ENCODE measurements at places on chromosomes 16 and 17.

GRCh38 chr17:3007651-3008121 is 55.7 kb downstream of the OR1D5 start:
- no peak for DNase-seq

DNA sequence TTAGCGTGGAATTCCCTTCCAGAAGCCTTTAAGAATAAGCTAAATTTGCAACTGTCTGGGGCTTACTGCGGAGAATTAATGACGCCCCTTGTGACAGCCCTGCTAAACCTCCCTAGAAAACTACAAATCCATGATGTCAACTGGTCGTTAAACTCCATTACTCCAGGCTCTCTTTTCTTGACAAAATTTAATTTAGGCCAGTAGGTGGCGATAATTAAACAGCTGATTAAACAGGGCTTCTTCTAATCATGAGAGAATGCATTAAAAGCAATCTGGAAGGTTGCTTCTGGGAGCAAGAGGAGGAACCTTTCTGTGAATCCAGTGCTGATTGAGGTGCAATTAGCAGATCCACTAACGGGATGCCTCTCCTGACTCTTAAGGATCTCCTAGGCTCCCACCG is 8.1 kb upstream of the NLRP1 start:
- no peak for DNase-seq

GRCh38 chr17:32283745-32284201 is 18.1 kb downstream of the RHBDL3 start:
- no peak for DNase-seq

- DNase-seq, result no peak
Observed at GRCh38 chr17:64261417-64262145, 1.5 kb downstream of the TEX2 start.

DNA sequence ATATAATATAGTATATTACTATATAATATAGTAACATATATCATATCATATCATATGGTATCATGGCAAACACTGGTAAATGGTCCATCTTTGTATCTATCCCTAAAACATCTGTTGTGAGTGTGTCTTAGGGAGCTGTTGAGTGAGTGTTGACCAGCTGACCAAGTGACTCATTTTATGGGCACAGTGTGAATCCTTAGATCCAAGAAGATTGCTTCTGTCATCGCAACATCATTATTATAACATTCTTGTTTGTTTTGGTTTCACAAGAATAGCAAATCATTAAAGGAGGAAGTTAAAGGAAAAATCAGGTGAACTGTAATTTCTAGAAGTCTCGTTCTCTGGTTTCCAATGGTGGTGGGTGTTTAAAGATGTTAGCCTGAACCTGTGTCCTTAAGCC is 11.7 kb upstream of the MAF start:
- no peak for DNase-seq

DNA sequence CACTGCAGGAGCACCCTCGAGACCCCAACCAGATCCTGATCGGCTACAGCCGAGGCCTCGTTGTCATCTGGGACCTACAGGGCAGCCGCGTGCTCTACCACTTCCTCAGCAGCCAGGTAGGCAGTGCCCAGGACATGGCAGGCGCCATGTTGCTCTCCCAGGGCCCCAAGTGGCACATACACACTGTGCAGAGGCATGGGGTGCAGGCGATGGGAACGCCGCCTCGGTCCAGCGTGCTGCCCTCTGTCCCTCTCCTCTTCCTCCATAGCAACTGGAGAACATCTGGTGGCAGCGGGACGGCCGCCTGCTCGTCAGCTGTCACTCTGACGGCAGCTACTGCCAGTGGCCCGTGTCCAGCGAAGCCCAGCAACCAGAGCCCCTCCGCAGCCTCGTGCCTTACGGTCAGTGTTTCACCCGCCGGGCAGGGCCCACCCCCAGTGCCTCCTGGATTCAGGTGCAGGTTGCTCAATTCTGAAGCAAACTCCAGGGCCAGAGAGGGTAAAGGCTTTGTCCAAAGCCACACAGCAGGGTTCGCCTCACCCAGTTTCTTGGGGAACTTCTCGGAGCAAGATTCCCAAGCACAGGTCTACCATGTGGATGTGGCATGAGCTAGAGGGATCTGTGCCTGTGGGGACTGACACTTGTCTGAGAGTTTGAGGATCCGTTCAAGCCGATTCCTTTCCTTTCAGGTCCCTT is 24.4 kb upstream of the MYO15B start:
- no peak for DNase-seq

DNA sequence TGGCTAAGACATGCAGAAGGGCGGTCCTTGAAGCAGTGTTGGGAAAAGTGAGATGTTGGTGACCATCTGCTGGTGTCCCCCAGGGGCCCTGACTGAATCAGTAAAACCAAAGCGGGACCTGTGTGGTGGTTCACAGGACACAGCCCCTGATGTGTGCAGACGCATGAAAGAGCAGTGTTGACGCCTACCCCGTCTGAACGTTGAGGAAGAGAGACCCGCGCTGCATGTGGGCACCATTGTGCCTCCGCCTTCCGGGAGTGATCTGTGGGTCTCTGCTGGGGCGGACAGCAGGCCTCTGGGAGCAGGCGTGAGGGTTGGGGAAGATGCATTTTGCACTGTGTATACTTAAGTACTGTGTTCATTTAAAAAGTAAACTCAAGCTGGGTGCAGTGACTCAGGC is 31.6 kb downstream of the MGRN1 start:
- no peak for DNase-seq
